Right renal pelvis (tissue), 4 donors: ENCODE measurements at places on chromosomes 2 and 18. TPM values are rescaled to one million over a fixed set of nuclear protein-coding genes. Genes with fewer than 3 reads are reported as not detected.

DNA sequence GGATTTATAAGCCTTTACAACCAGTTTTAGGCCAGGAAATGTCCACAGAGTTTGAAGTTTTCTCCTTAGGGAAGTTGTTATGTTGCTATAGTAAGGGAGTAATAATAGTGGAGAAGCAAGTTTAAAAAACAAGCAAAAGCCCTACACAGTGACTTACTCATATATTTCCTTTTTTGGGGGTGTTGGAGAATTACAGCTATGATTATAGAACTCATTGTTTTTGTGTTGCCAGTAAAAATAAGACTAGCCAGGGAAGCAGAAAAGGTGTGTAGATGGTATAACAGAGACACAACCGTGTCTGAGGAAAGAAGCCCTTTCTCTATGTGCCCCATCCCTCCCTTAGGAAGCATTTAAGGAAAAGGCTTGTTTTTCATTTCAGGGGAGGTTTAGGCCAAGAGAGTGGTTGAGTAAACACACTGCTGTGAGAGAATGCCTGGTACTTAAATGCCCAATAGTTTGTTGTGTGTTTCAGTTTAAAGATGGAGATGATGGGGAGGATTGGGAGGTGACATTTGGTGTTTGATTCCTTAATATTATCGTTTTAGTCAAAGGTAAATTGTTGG is 2.3 kb downstream of the VAPA start:
- no peak for DNase-seq

DNA sequence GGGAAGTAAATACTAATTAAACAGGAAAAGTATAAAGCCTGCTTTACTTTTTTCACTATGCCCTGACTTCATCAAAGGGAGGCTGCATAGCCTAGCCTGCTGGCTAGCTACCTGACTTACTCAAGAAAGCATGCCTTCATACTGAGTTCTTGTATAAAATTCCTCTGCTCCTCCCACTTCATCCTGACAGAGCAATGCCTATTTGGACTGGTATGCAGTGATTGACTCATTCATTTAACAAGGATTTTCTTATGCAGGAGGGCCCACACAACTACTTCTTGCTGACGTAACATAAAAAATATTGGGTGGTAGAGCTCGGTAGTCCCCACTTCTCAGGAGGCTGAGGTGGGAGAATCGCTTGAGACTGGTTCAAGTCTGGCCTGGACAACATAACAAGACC is 70.5 kb downstream of the PRPF40A start:
- DNase-seq: no peak

DNA sequence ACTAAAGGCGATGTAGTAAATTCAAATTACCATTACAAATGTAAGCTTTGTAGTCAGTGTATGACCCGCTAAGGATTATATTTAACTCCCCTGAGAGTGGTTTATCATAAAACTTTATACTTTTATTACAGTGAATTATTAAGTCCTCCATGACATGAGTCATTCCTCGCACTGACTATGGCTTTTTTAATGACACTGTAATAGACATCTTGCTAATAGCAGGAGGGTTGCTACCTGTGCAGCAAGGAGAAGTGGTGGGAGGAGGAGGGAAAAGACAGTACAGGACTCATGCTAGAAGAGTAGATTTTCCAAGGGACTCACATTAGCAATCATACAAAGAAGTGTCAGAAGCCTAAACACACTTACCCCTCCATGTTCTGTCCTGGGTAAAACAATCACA is 556.1 kb downstream of the BCL11A start:
- DNase-seq: no peak

DNA sequence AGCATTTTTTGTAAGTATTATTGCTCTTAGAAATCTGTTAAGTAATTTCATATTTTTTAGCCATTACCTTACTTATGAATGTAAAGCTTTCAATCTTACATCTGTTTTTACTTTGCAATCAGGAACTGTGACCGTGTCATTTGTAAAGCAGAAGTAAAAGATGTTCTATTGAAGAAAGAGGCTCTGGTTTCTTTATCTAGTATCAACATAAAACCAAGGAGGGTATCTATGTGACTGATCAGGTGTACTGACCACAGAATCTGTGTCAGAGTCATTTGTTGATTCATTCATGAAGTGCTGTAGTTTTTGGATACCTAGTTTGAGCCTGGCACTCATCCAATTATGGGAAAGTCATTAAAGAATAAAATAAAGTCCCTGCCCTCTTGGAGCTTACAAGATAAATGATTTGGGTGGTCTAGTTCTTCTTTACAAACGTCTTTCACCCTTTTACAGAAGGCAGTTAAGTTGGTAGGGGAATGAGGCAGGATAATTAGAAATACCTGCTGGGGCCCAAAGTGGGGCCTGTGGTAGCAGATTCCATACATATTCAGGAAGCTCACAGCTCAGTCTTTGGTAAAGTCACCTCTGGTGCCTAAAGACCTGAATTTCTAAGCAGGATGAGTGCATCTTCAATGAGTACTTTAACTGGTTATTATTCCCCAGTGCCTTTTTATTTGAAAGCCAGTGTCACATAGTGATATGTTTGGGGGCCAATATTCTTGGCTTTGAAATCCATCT is 260.6 kb upstream of the NT5C1B start:
- no peak for DNase-seq

DNA sequence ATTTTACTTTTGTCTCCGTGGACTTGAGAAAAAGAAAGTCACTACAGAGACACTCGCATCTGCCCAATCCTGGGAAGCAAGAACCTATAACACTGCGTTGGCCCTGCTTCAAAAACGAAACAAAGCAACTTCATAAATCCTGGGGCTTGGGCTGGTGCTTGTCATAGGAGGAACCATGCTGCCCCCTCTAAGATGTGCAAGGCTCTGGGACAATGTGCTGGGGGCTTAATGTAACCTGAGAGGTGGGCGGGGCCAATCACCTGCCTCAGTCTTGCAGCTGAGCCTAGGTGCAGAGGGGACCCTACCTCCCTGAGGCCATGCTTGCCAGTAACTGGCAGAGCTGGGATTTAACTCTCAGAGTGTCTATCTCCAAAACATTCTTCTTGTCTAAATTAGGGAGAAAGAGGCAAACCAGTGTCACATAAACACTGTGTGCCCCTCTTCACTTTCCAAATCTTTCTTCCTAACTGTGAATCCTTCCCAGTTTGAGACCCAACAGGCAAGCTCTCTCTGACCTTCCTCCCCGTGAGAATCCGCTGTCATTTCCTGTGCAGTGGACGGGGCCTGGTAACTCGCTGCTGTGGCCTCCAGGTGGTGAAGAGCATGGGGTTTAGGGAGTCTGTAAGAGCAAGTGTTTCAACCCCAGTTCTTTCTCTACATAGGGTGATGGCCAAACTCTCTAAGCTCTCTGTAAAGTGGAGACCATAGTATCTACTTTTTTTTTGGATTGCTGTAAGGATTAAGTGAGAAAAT is 115.1 kb downstream of the ACKR3 start:
- no peak for DNase-seq

DNA sequence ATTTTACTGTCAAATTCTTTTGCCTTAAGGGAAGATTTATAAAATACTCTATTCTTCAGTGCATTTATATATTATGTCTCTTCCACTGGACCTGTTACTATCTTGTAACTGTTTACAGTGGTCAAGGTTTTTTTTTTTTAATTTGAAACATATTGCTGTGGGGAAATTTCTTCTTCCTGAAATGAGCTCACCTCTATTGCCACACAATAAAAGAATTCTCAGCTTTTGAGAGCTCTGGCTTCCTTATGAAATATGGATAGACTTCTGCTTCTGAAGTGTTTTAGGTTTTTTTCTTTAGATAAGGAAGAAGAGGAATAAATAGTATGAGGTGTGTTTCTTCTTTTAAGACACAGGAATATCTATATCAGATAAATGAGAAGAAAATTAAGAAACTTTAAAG is 7.7 kb downstream of the VRK2 start:
- no peak for DNase-seq

DNA sequence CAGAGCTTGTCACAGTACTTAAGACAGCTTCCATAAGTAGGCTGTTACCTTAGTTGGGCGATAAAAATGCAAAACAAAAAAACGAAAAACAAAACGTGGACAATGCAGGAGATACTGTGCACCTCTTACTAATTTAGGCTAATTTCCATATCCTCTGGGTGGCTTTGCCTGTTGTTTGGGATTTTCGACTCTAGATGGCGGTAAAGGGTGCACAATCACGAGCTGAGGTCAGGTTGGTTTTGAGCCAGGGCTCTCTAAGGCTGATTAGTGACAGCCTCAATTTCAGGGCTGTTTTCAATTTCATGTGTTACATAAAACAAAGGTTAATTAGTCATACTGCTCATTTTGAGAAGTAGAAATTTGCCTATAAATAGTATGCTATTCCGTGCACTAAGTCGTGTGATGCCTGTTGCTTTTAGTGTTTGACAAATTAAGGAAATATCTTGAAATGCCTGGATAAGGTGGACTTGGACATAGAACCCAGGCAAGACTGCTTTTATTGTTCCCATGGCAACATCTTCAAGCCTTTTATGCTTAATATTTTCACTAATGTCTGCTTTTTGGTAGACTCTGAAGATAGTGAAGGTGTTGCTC is 493.1 kb downstream of the SOCS6 start:
- DNase-seq: peak; percentile 5

DNA sequence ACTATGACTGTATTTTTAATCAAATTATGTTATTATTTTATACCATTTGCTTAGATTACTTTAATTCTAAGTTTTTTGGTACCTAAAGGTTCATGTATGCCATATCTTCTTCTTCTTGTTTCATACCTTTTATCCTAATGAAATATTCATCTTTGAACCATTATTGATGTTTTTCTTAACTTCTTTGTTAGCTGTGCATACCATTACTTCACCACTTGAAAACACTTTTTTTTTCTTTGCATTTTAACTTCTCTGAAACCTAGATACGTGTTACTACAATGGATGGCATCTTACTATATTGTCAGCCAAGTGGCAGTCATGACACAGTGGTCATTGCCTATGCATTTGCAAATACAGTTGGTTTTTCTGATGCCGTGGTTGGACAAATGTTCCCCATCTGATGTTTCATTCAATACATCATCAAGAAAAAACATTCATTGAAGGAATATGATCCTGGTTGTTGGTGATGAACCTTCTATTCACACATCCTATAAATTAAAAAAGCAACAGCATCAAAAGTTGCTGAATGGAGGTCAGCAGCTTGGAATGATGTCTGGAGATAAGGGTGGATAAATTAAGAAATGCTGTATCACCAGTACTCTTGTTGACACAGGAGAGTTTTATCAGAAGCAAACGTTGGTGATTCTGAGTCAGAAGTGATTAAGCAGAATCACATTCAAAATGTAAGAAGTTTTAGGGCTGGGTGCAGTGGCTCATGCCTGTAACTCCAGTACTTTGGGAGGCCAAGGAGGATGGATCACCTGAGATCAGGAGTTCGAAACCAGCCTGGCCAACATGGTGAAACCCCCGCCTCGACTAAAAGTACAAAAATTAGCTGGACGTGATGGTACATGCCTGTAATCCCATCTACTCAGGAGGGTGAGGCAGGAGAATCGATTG is 7.4 kb downstream of the IL36A start:
- no peak for DNase-seq

- DNase-seq: no peak
These were observed 40.8 kb downstream of the PAPOLG start for GRCh38 chr2:60796573-60797509.

GRCh38 chr18:67670024-67670543 is 153.6 kb upstream of the DSEL start:
- DNase-seq: no peak

RAB6C gene
- polyA plus RNA-seq: 0.72 TPM

ACTG2 gene
- 1.5 TPM for polyA plus RNA-seq

EPC2 gene
- polyA plus RNA-seq: 51.8 TPM
